ENCODE measurements at places on chromosomes 2 and 18.

- H3K36me3 ChIP-seq: no peaks in the 10 kb centered on the region
- no peaks in the 10 kb centered on the region for H3K27me3 ChIP-seq
- H3K27ac ChIP-seq: peak overlapping the region; percentile 93
- no peak for DNase-seq
Measured at GRCh38 chr18:75248426-75249174, 38.0 kb downstream of the TSHZ1 start.

- no peak for DNase-seq
- peak overlapping the region; percentile 97 for H3K27ac ChIP-seq
- H3K4me1 ChIP-seq: peaks cover 66% of the 10 kb centered on the region
- peaks cover 9% of the 10 kb centered on the region for H3K36me3 ChIP-seq
- peak overlapping the region; percentile 53 for H3K4me3 ChIP-seq
Measured at GRCh38 chr2:66555091-66555490, 120.2 kb downstream of the MEIS1 start.

GRCh38 chr2:203687165-203687564 lies 19.3 kb upstream of the CD28 start:
- no peak for DNase-seq
- peaks cover 10% of the 10 kb centered on the region for H3K4me1 ChIP-seq
- no peaks in the 10 kb centered on the region for H3K27me3 ChIP-seq

DNA sequence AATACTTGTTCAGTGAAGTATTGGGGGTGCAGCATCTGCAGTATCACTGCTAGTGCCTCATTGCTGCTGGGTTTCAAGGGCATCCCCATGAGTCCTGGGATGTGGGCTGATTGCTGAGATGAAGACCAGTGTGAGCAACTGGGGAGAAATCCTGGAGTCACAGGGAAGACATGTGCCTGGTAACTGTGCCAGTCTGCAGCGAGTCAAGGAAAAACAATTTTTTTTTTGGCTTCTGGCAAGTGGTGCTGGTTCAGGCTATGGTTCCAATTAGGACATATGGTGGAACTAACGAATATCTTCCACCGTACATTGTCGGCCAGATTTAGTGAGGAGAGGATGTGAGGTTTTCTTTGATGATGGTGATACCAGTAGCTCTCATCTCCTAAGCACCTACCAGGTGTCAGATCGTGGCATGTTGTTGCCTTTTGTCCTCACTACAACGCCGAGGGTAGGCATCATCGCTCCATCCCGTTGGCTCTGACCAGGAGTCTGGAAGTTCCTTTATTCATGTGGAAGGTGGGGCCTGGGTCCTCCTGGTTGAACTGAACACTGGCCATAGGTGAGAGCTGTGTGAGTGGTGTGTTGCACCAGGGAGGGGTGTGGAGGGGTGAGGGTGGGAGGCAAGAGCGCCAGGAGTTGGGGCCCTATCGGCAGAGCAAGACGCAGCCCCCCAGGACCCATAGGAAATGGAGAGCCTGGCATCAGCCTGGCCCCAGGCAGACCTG lies 118.0 kb upstream of the HS6ST1 start:
- no peaks in the 10 kb centered on the region for H3K27me3 ChIP-seq
- H3K36me3 ChIP-seq: peaks cover 4% of the 10 kb centered on the region
- no peak overlapping the region for H3K4me3 ChIP-seq
- no peak for DNase-seq
- peaks cover under 1% of the 10 kb centered on the region for H3K4me1 ChIP-seq
- H3K27ac ChIP-seq: no peak overlapping the region

- H3K27me3 ChIP-seq: no peaks in the 10 kb centered on the region
- H3K4me1 ChIP-seq: no peaks in the 10 kb centered on the region
- H3K4me3 ChIP-seq: no peak overlapping the region
- no peak overlapping the region for H3K27ac ChIP-seq
- DNase-seq: no peak
- H3K36me3 ChIP-seq: peaks cover 71% of the 10 kb centered on the region
Measured at GRCh38 chr2:121382744-121383143, 97.7 kb upstream of the TFCP2L1 start.

GRCh38 chr2:14633061-14633460 lies 544 bp downstream of the LRATD1 start:
- H3K27ac ChIP-seq: no peak overlapping the region
- peak; percentile 37 for DNase-seq
- H3K4me1 ChIP-seq: peaks cover 24% of the 10 kb centered on the region
- no peaks in the 10 kb centered on the region for H3K36me3 ChIP-seq

DNA sequence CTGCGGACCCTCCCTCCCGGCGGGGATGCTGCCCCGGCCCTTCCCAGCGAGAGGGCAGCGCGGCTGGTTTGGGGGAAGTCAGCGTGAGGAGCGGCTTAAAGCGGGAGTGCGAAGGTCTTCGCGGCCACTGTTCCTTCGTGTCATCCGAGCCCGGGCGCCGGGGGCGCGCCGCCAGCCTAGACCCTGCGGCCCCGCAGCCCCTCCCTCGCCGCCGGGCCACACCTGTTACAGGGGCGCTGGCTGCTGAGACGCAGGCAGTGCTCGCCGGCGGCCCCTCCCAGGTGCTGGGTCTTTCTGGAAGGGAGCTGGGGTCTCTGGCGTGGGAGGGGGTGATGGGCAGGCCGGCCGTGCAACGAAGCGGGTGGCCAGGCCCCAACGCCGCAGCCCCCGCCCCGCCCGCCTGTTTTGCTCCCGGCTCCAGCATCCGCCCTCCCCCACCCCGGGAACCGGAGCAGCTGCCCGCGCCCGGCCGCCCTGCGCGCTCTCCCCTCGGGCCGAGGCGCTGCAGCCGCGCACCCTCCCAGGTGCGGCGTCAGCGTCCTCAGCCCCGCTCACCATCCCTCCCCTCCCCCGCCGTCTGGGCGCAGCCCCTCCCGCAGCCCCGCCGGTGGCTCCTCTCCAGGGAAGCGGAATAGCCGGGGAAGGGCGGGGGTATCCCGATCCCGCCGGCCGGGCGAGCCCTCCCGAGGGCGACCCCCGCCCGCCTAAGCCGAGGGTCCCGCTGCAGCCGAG lies 727 bp downstream of the KIF1A start:
- H3K27ac ChIP-seq: no peak overlapping the region
- H3K36me3 ChIP-seq: peaks cover 2% of the 10 kb centered on the region
- peak overlapping the region; percentile 63 for H3K4me3 ChIP-seq

GRCh38 chr18:22084547-22084946 lies 84.8 kb upstream of the GATA6 start:
- no peak overlapping the region for H3K27ac ChIP-seq
- no peaks in the 10 kb centered on the region for H3K36me3 ChIP-seq
- no peak for DNase-seq
- H3K4me1 ChIP-seq: peaks cover 30% of the 10 kb centered on the region
- H3K27me3 ChIP-seq: peaks cover 10% of the 10 kb centered on the region
- H3K4me3 ChIP-seq: no peak overlapping the region
